ENCODE measurements at places on chromosomes 5 and 9.
A peak's percentile ranks its signal among the peaks of the same experiment; 100 is the strongest.

GRCh38 chr9:70587201-70587600 lies 172.7 kb upstream of the KLF9 start:
- DNase-seq: no peak

DNA sequence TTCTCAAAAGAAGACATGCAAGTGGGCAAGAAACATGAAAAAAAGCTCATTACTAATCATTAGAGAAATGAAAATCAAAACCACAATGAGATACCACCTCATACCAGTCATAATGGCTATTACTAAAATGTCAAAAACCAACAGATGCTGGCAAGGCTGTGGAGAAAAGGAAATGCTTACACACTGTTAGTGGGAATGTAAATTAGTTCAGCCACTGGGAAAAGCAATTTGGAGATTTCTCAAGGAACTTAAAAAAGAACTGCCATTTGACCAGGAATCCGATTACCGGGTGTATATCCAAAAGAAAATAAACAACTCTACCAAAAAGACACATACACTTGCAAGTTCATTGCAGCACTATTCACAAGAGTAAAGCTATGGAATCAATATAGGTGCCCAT lies 595.4 kb upstream of the RIOK2 start:
- DNase-seq: no peak

- DNase-seq: no peak
Observed at GRCh38 chr9:15744196-15744595, 191.4 kb downstream of the CCDC171 start.

- peak; percentile 63 for DNase-seq
Observed at GRCh38 chr5:132962429-132963021, 909 bp downstream of the AFF4 start.

DNA sequence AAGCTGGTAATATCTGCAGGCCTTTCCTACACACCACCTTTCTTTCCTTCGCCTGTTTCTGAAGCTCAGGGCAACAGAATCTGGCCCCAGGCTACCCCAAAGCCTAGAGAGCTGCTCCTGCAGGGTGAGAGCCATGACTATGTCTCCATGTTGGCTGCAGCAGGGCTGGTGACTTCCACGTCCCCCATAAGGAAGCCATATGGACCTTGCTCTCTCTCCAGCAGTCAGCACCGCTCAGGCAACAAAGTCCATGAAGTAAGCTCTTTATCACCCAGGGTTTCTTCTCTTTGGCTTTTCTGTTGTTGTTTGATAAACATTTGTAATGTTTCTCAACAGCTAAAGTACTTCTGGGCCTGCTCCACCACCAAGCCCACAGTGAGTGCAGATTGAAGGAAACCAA lies 125.2 kb downstream of the SLIT3 start:
- no peak for DNase-seq

DNA sequence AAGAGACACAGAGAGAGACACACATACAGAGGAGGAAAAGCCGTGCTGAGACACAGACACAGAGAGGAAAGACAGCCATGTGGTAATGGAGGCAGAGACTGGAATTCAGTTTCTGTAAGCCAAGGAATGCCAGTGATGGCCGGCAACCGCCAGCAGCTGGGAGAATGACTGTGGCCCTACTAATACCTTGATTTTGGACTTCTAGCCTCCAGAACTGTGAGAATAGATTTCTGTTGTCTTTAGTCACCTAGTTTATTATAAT lies 90.2 kb downstream of the TARS1 start:
- no peak for DNase-seq

DNA sequence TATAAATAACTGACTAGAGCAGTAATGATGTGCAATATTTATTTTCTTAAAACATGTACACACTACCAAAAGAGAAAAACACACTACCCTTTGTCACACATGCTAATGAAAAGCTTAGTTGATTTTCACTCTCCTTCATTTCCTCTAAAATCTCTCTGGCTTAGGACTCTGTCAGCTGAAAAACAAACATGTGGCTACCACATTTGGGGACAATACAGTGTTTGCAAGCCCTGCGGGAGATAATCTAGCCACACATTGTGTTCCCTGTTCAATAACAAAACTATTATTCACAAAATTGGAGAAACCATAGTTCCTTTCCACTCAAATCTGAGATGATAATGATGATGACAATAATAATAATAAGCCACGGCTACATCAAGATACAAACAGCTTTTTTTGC lies 3.5 kb upstream of the LOX start:
- no peak for DNase-seq

DNA sequence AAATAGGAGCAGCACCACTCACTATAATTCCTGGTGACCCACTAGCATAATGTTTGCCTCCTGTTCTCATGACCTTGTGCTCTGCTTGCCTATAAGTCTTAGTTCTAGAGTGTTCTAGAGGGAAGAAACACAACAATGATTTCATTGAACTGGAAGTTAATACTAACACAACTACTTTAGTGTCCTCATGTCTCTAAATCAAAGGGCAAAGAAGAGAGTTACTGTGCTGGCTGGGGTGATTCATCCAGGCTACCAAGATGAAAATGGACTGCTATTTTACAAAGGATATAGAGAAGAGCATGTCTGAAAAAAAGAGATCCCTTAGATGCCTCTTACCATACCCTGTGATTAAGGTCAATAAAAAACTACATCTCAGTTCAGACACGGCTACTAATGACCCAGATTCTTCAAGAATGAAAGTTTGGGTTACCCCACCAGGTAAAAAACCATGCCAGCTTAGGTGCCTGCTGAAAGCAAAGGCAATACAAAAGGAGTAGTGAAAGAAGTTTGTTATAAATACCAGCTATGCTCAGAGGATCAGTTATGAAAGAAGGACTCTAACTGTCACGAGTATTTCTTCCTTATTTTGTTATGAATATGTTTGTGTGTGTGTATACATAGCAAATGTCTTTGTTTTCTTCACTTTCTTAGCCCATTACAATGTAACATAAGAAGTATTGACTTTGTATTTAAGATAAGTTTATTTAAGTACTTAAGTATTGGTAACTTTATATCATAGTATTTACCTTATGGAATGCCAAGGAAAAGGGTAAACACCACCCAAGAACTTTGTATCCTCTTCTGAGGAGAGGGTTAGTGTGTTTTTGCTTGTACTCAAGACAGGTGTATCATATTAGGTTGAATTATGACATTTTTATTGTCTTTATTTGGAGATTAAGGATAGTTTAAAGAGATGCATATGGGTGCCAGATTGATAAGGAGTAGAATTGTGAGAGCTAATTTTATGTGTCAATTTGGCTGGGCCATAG lies 314.1 kb upstream of the PTGER4 start:
- no peak for DNase-seq

DNA sequence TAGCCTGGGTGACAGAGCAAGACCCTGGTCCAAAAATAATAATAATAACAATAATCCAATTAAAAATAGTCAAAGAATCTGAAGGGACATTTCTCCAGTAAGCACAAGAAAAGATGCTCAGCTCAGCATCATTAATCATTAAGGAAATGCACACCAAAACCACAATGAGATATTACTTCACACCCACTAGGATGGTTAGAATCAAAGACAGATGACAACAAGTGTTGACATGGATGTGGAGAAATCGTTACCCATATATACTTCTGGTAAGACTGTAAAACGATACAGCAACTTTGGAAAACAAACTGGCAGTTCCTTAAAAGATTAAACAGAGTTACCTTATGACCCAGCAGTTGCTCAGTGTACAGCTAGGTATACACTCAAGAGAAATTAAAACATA lies 5.3 kb upstream of the FANCG start:
- DNase-seq: no peak
